ENCODE measurements at places on chromosomes 13 and 19.

DNA sequence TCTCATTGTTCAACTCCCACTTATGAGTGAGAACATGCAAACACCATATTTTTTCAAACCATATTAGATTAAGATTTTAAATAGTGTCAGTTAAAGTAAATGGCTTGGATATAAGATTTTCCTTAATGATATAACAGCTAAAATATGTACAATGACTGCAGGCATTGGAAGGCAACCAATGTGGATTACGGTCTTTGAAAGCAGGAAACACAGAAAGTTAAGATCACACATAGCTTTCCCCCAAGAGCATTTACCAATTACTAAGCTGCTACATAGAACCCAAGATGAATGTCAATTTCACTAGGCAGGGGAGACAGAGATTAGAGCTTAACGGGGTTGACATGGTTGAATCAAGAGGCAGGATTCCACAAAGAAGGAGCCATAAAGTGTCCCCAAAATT is 173.2 kb upstream of the TRPC4 start:
- no peak for DNase-seq

- DNase-seq: no peak
These were observed 752.8 kb downstream of the LIG4 start for GRCh38 chr13:107462501-107462900.

DNA sequence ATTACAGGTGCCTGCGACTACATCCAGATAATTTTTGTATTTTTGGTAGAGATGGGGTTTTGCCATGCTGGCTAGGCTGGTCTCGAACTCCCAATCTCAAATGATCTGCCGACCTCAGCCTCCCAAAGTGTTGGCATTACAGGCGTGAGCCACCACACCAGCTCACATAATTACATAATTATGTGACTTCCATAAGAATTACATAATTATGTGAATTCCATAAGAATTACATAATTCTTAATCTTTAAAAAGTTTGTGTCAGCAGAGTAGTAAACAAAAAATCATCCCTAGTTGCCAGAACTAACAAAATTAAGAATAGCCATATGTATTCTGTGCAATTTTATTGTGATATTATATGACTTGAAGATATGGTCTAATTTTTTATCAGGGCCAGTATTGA is 25.6 kb downstream of the IFT88 start:
- no peak for DNase-seq

DNA sequence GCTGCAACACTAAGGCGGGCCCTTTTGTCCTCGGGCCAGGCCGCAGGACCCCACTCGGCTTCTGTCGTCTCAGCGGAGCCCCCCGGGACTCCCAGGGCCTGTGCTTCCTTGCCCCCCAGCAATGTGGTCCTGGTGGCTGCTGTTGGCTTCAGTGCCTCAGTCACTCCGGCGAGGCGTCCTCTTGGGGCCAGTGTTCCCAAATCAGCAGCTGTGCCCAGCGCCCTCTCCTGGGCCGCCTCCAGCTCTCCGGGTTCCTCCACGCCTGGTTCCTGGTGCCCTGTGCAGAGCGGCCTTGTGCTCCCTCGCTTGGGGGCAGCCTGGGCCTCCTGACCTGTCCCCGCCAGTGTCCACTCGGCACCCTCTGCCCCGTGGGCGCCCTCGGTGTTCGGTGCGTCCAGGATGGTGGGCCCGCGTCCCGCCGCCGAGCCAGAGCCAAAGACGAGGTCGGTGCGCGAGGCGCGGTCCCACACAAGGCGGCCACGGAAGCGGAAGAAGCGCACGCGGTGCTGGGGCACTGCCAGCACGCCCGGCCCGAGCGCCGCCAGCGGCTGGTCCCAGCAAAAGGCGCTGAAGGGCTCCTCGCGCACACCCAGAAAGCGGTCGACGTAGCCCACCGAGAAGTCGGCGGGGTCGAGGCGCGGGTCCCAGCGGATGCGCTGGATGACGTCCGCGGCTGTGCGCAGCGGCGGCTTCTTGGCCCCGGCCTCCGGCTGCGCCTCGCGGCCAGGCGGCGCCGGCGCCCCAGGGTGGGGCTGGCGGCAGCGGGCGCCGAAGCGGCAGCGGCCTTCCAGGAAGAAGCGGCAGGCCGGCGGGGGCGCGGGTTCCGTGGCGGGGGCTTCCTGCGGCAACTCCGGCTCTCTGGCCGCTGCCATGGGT is 685 bp downstream of the LENG9 start:
- no peak for DNase-seq

- DNase-seq: no peak
These were observed 174.2 kb downstream of the KCNRG start for GRCh38 chr13:50189450-50189849.

GRCh38 chr13:109904218-109904617 is 117.8 kb upstream of the IRS2 start:
- DNase-seq: no peak

DNA sequence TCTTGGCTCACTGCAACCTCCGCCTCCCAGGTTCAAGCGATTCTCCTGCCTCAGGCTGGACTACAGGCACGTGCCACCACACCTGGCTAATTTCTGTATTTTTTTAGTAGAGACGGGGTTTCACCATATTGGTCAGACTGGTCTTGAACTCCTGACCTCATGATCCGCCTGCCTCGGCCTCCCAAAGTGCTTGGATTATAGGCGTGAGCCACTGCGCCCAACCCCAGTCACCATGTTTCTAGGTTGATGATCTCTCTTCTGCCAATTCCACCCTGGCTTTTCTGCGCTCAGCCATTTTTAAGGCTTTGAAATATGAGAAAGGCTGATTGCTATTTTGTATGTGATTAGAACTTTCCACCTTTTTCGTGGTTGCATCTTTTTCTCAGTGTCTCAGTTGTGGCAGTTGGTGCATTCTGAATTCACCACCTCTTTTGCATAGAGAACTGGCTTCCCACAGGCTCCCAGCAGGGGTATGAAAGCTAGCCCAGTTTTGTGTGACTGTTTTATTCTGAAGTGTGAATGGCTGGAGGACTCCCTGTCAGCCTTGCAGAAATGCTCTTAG is 15.5 kb downstream of the CEACAM1 start:
- no peak for DNase-seq

DNA sequence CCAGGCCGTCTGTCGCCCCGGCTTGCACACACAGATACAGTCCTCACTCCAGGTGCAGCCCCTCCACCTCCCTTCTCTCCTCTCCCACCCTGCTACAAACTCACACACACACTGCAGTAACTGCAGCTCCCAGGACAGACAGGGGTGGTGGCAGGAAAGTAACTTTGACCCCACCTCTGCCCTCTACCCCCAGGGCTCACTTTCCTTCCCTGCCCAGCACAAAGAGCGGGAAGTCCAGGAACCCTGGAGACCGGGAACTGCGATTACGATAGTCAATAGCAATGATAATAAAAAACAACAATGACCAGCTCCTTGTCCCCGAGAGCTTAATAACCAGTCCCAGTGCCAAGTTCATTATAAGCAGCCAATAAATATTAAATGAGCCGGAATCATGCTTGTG is at the start of gene CEACAM20:
Gene CEACAM20 (minus strand): TSS at position 140 of the 400 bp plus-strand sequence. CDS start 166 bp downstream, outside the sequence.
- DNase-seq: no peak

- DNase-seq: no peak
These were observed 146.9 kb upstream of the SLC10A2 start for GRCh38 chr13:103213152-103213551.

DNA sequence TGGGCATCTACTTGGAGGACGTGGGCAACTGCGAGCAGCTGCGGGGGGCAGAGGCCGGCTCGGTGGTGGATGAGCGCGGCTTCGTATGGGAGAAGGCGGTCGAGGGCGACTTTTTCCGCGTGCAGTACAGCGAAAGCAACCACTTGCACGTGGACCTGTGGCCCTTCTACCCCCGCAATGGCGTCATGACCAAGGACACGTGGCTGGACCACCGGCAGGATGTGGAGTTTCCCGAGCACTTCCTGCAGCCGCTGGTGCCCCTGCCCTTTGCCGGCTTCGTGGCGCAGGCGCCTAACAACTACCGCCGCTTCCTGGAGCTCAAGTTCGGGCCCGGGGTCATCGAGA is 10.3 kb upstream of the STRN4 start:
- DNase-seq: no peak

GRCh38 chr19:589693-590395 is at the start of gene HCN2:
Gene HCN2, plus strand, starts transcription at chr19:589881. Its CDS starts 65 bp downstream, at chr19:589946.
- no peak for DNase-seq

- no peak for DNase-seq
These were observed 787.4 kb downstream of the DACH1 start for GRCh38 chr13:71079638-71080037.

DNA sequence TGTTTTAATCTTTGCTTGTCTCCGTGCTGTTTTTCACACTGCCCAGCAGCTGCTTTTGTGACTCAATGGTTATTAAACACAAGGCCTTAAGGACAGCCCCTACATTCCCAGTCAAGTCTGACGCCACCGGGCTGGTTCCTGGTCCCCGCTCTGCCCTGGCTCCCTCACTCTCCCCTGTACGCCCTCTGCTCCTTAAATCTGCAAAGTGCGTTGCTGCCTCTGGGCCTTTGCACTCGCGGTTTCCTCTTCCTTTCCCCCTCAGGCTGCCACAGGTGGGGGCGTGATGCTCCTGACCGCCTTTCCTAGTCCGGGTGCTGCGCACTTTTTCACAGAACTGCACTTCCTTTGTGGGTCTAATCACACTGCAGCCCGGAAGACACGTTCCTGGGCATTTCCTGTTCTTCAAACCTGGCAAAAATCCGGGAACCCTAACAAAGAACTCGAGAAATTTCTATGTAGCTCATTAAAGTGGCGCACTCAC is 25.6 kb downstream of the NOSIP start:
- DNase-seq: no peak

- no peak for DNase-seq
These were observed 4.0 kb downstream of the PDS5B start for GRCh38 chr13:32590266-32590665.

- DNase-seq: peak; percentile 94
These were observed at the start of gene ZNF235 for GRCh38 chr19:44304659-44305193. Gene ZNF235, minus strand, starts transcription at chr19:44305025. Its CDS starts 1,621 bp downstream, at chr19:44303404.

- no peak for DNase-seq
These were observed 363.3 kb downstream of the LIG4 start for GRCh38 chr13:107852072-107852471.

GRCh38 chr13:72303941-72304746 is 423.3 kb downstream of the MZT1 start:
- DNase-seq: no peak

GRCh38 chr13:98535501-98536354 is 41.2 kb downstream of the STK24 start:
- no peak for DNase-seq

GRCh38 chr13:40143106-40143505 is 487.6 kb downstream of the COG6 start:
- DNase-seq: no peak

GRCh38 chr13:98435376-98435775 is 141.5 kb downstream of the STK24 start:
- DNase-seq: no peak

GRCh38 chr19:43606569-43607229 is 5.2 kb upstream of the SRRM5 start:
- DNase-seq: no peak

GRCh38 chr13:49454388-49455006 is 10.4 kb downstream of the SETDB2 start:
- no peak for DNase-seq

GRCh38 chr19:35279985-35280821 is 2.1 kb upstream of the HAMP start:
- no peak for DNase-seq

DNA sequence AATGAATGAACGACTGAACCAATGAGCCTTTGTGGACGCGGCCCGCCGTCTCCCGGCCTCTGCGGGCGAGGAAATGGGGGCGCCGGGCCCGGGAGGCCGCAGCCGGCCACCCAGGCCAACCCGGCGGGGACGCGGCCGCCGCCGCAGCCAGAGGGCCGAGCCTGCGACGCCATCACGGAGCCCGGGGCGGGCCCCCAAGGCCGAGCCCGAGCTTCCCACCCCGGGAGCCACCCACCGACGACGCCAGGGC is 216 bp downstream of the SUGP2 start:
- DNase-seq: no peak

DNA sequence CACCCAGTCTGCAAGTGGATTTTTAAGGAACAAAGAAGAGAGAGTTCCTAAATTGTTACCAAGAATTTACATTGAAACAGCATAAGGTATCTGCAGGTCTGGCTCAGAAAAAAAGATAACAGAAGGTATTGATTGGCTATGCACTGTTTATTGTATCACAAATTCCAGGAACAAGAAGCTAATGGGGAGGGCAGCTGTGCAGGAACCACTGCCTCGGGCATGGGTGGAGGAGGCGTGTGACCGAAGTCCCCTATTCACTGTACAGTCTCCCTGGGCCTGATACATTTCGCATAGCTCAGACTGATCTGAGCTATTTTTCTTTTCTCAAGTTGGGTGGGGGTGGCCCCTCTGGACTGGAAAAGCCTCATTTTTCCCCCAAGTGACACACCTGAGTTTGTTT is 11.7 kb downstream of the NECTIN2 start:
- DNase-seq: no peak

DNA sequence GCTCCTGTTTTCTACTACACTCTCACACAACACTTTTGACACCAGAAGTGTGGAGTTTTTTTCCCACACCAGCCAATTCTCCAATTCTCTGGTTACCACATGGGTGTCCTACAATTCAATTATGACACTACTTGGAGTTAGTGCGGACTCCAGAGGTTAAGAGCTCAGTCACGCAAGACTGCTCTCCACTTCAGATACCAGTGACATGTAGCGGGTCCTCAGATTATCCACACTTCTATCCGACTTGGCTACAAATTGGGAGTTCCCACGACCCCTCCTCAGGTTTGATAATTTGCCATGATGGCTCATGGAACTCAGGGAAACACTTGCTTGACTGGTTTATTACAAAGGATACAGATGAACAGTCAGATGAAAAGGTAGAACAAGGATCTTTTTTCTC is 32.9 kb downstream of the PAN3 start:
- no peak for DNase-seq

Measured in HTR-8/SVneo (cell line).